ENCODE measurements at places on chromosomes 6 and 20.

GRCh38 chr6:41917528-41917927, 3.4 kb downstream of the MED20 start:
- peak; percentile 79 for DNase-seq

DNA sequence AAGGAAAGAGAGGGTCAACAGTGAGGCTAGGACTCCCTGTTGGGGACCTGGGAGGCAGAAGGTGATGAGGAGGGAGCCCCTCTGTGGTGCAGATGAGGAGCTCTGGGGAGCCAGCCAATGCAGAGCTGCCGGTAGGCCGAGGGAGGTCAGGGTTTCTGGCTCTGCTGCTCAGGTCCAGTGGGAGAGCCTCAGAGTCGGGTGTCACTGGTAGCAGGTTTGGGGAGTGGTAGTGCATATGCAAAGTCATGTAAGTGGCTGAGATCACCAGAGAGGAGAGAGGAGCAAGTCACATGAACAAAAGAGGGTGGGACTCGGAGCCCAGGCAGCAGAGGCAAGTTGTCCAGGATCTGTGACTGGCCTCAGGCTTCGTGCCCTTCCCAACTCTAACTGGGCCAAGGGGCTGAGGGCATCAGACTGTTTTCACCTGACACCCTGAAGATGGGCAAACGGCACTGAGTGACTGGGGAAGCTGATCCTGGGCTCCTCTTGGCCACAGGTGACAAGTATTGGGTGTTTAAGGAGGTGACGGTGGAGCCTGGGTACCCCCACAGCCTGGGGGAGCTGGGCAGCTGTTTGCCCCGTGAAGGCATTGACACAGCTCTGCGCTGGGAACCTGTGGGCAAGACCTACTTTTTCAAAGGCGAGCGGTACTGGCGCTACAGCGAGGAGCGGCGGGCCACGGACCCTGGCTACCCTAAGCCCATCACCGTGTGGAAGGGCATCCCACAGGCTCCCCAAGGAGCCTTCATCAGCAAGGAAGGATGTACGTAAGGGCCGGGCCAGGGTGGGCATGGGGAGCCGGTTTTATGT, 6.6 kb downstream of the MMP24OS start:
- no peak for DNase-seq

- no peak for DNase-seq
Measured at GRCh38 chr20:62637110-62637509, 5.2 kb upstream of the SLCO4A1 start.

DNA sequence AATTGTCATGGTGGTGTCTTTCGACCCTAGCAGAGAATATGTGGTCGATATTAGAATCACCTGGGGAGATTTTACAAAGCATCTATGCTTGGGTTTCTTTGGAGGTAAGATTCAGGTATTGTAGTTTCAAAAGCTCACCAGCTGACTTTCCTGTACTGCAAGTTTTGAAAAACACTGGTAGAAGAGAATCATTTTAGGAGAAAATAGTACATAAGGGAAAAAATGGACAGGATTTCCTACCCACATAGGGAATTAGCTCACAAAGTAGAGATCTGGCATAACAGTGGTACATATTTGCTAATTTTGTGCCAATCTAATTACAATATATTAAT, 27.4 kb upstream of the ABT1 start:
- DNase-seq: no peak

GRCh38 chr6:161374971-161375873, 101.4 kb upstream of the AGPAT4 start:
- DNase-seq: no peak

GRCh38 chr6:18324706-18325042, 60.3 kb upstream of the DEK start:
- DNase-seq: no peak

GRCh38 chr20:58669287-58670006, 18.4 kb downstream of the STX16 start:
- no peak for DNase-seq

GRCh38 chr20:23165307-23165750, 79.2 kb upstream of the CD93 start:
- DNase-seq: no peak

- DNase-seq: no peak
Measured at GRCh38 chr6:141682391-141682790, 450.3 kb upstream of the GJE1 start.

DNA sequence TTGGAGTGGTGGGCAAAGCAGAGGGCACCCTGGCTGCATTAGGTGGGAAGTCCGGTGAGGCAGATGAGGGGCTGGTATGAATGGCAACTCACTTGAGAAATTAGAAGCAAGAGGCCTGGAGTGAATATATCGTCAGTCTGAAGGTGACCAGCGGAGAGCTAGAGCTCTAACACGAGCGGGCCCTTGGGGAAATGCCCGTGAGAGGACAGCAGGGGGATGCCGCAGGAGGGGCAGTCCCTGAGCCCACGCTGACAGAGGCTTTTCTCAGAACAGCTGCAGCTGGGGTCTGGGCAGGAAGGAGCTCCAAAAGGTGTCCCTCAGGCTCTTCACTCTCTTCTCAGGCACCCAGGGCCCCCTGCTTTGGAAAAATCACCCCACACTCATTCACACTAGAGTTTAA, 32.0 kb upstream of the CD93 start:
- no peak for DNase-seq

DNA sequence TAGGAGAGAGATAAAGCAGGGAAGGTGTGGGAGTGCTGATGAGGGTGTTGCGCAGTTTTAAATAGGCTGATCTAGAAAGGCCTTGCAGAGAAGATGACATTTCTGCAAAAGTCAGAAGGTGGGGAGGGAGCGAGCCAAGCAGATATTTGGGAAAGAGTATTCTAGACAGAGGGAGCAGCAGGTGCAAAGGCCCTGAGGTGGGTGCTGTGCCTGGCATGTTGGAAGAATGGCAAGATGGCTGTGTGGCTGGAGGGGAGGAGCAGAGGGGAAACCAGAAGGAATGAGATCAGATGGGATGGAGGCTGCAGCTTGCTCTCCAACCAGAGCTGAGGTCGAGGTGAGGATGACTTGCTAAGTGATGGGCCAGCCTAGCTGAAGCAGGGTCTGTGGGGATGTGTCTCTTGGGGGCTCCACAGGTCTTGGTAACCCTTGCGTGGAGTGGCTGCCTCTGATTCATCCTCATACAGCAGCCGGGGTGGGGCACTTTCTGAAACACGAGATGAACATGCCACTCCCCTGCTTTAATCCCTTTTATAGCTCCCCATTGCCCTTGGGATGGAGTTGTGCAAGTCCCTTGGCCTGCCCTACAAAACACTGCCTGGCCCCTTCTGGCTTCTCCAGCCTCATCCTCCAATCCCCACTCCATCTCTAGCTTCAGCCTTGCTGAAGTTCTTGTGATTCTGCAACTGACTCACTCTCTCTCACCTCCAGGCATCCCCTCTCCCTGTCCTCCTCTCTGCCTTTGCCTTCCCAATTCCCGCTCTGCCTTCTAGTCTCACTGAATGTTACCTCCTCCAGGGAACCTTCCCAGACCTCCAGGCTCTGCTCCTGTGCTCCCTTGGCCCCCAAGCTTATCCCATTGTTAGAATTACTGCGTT, 94.1 kb downstream of the CDH22 start:
- DNase-seq: no peak
